ENCODE measurements at places on chromosomes 3 and 15.

GRCh38 chr3:116246406-116246980 lies 198.8 kb downstream of the LSAMP start:
- DNase-seq = peak; percentile 28

GRCh38 chr15:33027306-33028035 lies 167.0 kb downstream of the FMN1 start:
- DNase-seq = no peak

GRCh38 chr15:64247906-64248541 lies 85.2 kb upstream of the PPIB start:
- DNase-seq = no peak

GRCh38 chr3:156017352-156018030 lies 102.9 kb upstream of the KCNAB1 start:
- DNase-seq = no peak

GRCh38 chr3:52870471-52870870 lies 26.9 kb downstream of the STIMATE start:
- DNase-seq = no peak

DNA sequence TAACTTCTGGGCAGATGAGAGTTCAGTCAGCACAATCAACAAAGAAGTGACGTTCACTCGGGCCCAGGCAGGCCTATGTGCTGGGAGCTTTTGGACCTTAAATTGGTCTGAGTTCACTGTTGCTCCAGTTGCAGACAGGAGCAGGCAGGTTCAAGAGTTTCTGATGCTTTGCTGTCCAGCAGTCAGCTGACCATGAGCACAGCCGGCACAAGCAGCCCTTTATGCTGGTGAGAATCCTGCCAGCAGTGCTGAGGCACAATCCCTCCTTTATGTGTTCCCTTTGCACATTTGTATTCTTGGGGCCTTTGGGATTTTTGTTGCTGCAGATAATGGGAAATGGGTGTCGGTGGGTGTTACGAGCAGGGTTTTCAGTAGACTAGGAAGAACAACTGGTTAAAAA lies 81.2 kb upstream of the GOLGA8J start:
- peak; percentile 90 for DNase-seq

DNA sequence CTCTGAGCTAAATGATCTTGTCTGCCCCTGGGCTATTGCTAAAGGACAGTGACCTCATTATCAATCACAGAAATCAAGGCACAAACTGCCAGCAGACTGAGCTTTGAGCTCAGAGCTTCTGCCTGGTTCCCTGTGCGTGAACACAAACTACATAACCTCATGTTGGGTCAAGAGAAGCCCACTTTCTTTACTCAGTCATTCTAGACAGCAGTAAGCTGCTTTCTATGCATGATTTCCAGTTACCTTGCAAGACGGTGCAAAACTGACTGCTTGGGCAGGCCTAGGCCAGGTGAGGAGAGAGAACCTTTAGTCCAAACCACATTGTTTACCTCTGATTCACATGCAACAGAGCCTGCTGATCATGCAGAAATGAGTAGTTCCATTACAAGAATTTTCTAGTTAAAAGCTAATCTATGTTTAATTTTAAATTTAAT lies 75.1 kb downstream of the ARRDC4 start:
- DNase-seq = no peak

GRCh38 chr3:124993466-124993865 lies 58.9 kb upstream of the MUC13 start:
- no peak for DNase-seq

GRCh38 chr15:43314171-43314570 lies 16.2 kb downstream of the LCMT2 start:
- no peak for DNase-seq

DNA sequence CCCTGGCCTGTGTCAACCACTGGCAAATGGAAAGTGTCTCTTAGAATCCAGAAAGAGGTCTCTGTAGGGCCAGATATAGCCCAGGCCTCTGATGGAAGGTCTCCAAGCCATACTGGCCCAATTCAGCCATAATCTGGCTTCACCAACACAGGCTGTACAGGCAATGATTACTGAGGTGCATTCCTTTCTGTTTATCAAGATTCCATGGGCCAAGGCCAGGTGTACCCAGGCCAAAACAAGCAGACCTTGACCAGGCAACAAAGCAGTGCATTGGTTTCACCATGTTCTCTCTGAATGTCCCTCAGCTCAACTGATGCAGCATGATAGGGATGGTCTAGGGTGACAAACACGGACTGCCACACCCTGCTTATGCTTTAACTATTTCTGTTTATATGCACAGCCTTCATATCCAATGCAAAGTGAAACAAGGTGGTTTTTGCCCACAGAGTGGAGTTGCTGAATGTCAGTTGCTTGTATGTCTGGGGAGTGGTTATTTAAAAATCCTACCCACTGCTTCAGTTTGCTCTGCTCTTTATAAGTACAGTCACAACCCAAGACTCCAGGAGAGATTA lies 25.2 kb downstream of the CCNL1 start:
- DNase-seq = no peak

DNA sequence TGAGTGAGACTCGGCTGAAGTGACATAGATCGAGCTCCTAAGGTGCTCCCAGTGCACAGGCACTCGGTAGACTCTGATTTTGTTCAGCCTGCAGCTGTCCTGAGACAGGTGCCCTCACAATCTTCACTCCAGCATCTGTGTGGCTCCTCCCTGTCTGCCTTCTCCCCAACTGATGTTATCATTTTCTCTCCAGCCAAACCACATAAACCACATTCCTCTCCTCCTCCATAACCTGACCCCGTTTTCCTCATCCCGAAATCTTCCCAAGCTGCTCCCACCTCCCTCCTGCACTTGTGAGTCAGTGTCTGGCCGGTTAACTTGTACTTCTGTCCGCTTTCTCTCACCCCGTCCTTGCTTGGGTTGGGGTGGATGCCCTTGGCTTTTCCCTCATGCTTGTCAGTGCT lies 93.3 kb upstream of the HACD2 start:
- DNase-seq = no peak

- DNase-seq = peak; percentile 50
Observed at GRCh38 chr3:53845103-53845880, 927 bp downstream of the CHDH start.

DNA sequence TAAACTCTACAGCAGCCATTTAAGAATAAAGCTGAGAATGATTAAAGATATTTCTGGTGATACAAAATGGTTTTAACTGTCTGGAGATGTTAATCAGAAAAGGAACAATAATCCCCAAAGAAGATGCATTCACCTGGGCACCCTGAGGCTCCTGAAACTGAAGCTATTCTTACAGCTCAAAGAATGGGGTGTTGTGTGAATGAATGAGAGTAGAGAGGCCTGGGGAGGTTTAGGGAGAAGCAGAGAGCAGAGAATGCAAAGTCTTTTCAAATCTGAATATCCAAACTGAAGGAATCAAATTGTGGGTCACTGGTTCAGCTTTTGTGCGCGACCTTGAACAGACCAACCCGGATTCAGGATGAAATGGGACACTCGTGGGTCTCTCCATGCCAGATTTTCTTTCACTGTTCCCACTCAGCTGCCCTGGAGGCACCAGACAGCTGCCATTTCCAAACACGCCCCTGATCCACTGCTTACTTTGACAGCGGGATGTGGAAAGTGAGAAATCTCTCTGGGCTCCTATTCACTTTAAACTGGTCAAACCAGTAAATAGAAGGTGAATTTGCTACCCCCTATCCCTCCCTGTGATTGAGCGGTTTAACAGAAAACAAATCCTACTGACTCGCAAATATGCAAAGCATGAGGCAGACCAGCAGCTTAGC lies 485.5 kb upstream of the THBS1 start:
- no peak for DNase-seq

- no peak for DNase-seq
Observed at GRCh38 chr3:141544697-141545096, 57.9 kb downstream of the RASA2 start.

DNA sequence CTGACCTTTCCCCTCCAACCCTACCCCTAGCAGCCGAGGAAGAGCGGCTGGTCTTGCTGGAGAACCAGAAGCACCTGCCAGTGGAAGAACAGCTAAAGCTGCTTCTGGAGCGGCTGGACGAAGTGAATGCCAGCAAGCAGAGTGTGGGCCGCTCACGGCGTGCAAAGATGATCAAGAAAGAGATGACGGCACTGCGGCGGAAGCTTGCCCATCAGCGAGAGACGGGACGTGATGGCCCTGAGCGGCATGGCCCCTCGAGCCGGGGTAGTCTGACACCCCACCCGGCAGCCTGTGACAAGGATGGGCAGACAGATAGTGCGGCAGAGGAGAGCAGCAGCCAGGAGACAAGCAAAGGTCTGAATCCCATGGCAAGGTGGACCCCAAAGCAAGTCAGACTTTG lies 6.2 kb upstream of the OGG1 start:
- no peak for DNase-seq

DNA sequence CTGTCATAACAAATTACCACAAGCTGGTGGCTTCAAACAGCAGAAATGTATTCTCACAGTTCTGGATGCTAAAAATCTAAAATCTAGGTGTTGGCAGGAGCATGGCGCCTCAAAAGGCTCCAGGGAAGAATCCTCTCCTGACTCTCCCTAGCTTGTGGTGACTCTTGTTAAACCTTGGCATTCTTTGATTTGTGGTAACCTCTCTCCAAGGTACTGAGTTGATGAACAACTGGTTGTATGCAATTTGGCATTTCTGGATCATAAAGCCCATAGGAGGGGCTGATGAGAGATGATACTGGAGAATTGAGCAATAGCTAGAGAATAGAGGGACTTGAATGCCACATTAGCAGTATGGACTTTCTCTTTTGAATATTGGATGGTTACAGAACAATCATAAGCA lies 821.8 kb downstream of the TBL1XR1 start:
- no peak for DNase-seq

GRCh38 chr3:32421991-32422859 lies 30.6 kb downstream of the CMTM7 start:
- peak; percentile 37 for DNase-seq

DNA sequence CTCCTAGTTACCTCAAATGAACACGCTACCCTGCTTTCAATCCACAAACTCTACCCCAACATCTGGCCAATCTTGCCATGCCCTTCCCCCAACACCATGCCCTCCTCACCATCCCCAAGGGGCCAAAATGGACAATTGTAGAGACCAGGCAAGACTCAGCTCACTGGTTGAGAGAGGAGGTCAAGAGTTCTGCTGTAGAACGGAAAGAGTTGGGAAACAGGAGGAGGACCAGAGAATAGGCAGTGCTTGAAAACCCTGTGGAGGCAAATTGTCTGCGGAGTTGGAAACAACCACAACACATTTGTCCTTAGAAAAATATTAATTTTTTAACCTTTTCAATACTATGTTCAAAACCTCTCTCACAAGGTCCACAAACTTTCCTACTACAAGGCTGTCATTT lies 128.8 kb upstream of the BFSP2 start:
- no peak for DNase-seq

DNA sequence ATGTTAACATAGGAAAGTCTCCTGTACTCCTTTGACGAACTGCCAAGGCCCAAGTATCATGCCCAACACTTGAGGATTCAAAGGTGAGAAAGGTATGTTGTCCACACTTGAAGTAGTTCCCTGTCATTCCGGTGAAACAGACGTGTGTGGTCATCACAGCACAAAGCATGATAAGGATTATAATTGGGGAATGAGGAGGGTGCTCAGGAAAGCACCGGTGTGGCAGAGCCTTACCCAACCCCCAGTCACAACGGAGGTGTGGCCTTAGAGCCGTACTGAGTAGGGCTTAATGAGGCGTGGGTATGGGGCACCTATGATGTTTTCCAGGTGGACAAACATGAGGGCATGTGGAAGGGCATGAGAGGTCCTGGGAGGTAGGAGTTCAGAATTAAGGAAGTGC lies 203.0 kb upstream of the NR2E3 start:
- no peak for DNase-seq

DNA sequence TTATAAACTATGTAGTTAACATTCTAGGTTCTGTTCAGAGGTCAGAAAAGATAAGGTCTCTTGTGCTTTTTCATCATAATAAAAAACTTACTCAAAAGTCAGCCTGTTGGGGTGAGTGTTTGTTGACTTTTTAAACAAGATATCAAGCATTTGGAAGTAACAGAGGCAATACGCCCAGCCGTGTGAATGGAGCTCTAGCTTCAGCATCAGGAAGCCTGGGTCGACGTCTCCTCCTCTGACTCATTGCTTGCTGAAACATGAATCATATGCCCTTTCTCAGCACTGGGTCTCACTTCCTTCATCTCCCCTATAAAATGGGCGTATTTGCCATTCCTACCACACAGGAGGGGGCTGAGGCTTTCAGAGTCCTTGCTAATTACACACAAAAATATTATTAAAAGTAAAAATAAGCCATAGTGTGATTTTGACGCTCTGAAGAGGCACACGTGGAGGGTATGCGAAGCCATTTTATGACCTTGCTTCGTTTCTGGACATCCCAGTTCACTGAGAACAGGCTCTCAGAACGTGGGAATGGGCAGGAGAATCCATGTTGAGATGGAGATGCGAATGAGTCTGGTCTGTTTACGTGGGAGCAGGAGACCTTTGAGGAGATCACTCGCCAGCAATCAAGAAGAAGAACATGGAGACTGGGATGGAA lies 220.8 kb upstream of the TPRG1 start:
- no peak for DNase-seq

DNA sequence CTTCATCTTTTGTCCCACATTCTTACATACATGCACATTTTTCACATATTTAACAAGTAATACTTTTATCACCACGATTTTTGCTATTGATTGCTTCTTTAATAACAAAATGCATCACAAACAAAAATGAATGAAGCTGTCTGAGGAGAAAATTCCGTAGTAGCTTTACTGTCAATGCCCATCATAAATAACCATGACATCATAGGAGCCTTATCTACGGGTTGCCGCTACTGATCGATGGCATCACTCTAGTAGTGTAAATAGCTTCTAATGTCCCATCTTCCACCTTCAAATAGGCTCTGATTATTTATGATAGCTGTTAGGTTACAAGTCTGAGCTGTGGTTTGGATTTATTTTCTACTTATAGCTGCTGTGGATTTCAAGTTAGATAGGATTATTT lies 323.4 kb downstream of the MECOM start:
- DNase-seq = no peak

GRCh38 chr3:42051384-42052131 lies 39.6 kb upstream of the TRAK1 start:
- DNase-seq = no peak

DNA sequence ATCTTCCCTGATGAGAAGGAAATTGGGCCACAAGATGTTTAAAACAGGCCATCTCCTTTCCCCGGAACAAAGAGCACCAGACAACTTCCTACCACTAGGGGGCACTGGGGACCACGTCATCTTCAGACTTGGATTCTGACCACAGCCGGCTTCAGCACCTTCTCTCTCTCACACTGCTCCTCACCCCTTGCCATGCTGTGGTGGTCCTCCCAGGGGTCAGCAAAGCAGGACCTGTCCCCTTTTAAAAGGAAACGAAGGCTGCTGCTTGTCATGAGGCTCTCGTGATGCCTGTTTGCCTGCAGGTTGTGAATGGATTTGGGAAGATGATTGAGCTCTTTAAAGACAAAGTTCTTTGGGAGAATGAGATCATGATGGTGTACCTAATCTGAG lies 16.2 kb downstream of the RFT1 start:
- DNase-seq = peak; percentile 84

DNA sequence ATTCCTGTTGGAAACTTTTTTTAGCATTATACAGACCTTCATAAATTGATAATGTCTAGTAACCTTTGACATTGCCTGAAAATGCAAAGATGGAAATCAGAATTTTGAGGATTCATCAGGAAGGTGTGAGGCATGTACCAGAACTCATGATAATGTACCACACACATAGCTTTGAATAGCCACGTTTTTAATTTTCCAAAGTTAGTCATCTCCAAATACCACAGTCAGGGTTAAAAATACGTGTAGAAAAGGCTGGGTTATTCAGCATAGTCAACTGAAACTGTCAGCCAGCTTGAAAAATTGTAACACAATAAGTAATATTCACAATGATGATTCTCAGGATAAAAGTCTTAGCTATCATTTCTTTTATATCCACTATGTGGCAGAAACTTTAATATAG lies 102.0 kb upstream of the THRB start:
- no peak for DNase-seq

- no peak for DNase-seq
Observed at GRCh38 chr15:68712886-68713285, 107.8 kb downstream of the ANP32A start.

Data from hippocampal formation (tissue), 2 donors.